Amniotic stem cell (primary cell): ENCODE measurements at places on chromosomes 16 and 17.
A peak's percentile ranks its signal among the peaks of the same experiment; 100 is the strongest.

DNA sequence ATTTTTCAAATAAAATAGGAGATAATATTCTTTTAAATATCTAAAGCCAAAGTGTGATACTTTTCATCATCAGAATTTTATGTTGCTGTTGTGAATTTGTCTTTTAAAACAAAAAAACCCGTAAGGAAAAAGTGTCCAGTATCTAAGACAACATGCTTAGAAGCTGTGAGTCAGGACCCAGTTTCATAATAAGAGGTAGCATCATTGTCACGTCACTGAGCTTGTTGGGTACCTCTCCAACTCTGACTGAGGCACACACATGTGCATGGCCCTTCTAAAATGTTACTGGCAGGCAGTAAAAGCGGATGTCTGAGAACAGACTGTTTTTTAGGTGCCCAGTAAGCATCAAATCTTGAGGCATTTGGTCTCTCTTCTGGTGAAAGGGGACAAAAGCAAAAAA, 2.5 kb downstream of the CIAPIN1 start:
- DNase-seq, result no peak

DNA sequence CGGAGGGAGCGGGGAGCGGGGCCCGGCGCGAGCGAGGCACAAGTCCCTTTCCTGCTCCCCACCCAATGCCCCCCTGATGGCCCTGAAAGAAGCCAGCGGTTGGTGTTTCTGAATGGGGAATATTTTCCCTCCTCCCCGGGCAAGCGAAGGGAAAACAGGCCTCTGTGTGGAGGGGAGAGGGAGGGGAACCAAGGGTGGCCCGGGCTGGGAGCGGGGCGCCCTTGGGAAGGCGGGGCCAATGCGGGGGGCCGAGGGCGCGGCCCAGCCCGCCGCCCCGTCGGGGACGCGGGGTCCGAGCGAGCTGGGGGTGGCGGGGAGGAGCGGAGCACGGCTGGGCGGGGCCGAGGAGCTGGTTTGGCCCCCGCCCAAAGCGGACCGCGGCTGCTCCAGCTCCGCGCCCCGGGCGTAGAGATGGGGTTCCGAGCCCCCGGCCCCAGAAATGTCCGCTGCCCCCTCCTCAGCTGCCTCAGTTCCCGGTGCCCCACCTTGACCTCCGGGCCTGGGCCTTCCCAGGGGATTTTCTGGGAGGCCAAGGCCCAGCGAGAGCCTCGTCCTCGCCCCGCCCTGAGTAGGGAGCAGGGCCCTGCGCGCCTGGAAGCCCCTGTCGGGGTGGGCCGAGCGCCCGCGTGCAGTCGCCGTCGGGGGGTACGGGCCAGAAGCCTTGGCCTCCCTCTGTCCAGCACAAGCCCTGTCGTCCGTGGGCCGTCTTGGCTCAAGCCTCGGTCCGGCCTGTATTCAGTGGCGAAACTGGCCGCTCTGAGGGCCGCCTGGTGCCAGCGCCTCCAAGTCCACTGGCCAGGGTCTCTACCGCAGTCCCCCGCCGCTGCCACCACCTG, 3.9 kb upstream of the HEXIM1 start:
- no peak for DNase-seq

DNA sequence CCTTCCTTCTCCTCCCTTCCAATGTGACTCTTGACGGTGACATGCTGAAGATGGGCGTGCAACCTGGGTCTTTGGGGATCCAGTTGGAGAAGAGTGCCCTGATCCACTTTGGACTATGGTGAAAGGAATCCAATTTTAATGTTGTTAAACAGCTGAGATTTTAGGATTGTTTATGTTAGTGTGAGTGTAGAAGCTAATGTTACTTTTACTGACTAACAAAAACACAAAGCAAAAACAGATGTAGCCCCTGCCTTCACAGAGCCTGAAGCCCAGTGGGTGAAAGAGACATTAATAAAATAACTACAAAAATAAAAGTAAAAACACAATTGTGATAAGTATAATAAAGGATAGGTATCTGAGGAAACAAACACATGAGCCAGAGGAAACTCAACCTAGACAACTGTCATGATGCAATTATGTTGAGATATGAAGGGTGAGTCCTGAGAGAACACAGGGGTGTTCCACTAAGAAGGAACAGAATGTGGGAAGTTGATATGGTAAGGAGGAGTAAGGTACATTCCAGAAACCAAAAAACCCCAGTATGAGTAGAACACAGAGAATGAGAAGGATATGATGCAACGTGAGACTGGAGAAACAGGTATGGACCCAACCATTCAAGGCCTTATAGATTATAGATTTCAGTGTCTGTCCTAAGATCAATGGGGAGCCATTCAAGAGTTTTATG, 115.1 kb upstream of the PMFBP1 start:
- no peak for DNase-seq

DNA sequence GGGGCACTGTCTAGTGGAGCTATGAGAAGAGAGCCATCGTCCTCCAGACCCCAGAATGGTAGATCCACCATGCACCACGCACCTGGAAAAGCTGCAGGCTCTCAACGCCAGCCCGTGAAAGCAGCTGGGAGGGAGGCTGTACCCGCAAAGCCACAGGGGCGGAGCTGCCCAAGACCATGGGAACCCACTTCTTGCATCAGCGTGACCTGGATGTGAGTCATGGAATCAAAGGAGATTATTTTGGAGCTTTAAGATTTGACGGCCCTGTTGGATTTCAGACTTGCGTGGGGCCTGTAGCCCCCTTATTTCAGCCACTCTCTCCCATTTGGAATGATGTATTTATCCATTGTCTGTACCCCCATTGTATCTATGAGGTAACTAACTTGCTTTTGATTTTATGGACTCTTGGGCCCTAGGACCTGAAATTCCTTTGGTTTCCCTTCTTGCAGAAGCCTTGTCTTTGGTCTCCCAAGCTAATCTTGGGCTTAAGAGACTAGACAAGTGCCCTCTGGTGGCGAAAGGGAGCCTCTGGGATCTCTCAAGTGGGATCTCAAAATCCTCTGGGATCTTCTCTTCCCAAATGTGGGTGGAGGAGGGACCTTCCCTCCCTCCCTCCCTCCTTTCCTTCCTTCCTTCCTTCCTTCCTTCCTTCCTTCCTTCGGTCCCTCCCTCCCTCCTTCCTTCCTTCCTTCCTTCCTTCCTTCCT, 58.2 kb upstream of the HAPSTR1 start:
- DNase-seq, result no peak

DNA sequence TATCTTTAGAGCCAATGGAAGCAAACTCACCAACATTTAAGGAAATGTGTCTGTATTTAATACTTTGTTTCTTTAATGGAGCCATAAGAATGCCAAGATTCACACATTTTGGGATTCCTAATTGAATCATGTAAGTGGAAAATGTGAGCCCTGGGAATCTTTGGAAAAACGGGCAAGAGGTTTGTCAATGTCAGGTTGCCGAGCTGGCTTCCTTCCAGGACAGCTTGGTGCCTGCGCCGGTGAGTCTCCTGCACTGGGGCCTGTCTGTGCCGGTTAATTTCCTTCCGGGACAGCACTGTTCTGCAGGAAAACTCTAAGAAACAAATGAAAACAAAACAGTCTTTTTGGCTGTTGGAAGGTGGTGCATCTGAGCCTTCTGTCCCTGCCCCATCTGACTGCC, 210.6 kb downstream of the HAPSTR1 start:
- DNase-seq, result no peak

GRCh38 chr17:63480826-63481487, 4.1 kb downstream of the ACE start:
- no peak for DNase-seq

- DNase-seq, result no peak
Observed at GRCh38 chr16:79871906-79872305, 271.4 kb upstream of the MAF start.

- DNase-seq, result no peak
Observed at GRCh38 chr16:66263973-66264310, 102.5 kb upstream of the CDH5 start.

GRCh38 chr16:30186444-30186781, 3.0 kb downstream of the CORO1A start:
- no peak for DNase-seq

DNA sequence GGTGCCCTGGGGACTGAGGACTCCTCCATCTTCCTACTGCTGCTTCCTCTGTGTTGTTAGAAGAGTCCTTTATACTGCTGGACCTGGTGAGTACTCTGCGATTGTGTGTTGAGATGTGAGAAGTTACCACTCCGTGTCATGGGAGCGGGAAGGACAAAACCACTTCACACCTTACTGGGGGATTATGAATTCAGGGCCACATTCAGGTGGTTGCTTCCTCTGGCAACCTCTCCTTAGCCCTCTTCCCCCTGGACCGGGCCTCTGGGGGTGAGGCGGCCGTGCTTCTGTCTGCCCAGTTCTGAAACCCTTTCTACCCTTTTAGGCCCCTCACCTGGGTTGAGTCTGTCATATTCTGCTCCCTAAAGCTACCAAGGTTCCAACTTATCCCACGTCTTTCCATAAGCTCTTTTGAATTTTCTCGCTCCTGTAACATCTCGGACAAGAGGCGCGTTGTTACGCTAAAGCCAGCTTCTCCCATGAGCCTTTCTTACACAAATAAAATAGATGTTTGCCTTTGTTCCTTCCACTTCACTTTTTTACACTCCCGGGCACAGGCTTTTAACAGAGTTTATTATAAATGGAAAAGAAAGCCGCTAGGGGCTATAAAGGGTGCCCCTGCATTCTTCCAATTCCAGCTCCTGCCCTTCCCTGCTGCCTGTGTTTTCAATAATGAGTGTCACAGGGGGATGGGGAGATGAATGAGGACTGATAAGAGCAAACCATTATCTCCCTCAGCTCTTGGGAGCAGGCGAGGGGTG, 20.7 kb upstream of the CDH13 start:
- no peak for DNase-seq

DNA sequence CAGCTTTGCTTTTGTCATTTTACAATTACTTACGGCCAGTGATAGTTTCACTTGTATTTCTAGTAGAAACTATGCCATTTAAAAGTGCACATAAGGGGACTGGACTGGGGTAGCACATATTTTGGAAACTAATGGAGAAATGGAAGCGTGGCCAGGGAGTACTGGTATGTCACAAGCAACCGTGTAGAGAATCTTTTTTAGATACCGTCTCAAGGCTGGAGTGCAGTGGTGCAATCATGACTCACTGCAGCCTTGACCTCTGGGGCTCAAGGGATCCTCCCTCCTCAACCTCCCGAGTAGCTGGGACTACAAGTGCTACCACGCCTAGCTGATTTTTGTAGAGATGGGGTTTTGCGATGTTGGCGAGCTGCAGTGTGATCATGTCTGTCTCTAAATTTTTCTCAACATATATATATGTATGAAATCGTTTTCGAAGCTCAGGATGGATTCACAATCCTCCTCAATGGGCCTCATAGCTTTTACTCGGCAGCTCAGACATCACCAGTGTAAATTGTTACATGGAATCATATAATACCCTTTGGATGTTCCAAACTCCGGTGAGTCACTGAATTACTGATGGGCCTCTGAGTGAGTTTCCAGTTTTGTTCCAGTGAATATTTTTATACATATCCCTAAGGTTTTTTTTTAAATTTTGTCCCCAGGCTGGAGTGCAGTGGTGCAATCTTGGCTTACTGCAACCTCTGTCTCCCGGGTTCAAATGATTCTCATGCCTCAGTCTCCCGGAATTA, 51.7 kb downstream of the ZNF778 start:
- no peak for DNase-seq

GRCh38 chr17:44844390-44844830, 3.3 kb upstream of the HIGD1B start:
- DNase-seq, result no peak

GRCh38 chr17:19678581-19679453, 30.3 kb downstream of the ALDH3A2 start:
- no peak for DNase-seq

GRCh38 chr16:2827374-2827791, 2.7 kb upstream of the ZG16B start:
- DNase-seq, result no peak

GRCh38 chr17:50594128-50594823, 33.8 kb downstream of the CACNA1G start:
- DNase-seq, result no peak

GRCh38 chr16:84362471-84362941, 5.8 kb upstream of the ATP2C2 start:
- no peak for DNase-seq

- DNase-seq, result no peak
Observed at GRCh38 chr17:13631529-13631928, 29.8 kb upstream of the HS3ST3A1 start.

DNA sequence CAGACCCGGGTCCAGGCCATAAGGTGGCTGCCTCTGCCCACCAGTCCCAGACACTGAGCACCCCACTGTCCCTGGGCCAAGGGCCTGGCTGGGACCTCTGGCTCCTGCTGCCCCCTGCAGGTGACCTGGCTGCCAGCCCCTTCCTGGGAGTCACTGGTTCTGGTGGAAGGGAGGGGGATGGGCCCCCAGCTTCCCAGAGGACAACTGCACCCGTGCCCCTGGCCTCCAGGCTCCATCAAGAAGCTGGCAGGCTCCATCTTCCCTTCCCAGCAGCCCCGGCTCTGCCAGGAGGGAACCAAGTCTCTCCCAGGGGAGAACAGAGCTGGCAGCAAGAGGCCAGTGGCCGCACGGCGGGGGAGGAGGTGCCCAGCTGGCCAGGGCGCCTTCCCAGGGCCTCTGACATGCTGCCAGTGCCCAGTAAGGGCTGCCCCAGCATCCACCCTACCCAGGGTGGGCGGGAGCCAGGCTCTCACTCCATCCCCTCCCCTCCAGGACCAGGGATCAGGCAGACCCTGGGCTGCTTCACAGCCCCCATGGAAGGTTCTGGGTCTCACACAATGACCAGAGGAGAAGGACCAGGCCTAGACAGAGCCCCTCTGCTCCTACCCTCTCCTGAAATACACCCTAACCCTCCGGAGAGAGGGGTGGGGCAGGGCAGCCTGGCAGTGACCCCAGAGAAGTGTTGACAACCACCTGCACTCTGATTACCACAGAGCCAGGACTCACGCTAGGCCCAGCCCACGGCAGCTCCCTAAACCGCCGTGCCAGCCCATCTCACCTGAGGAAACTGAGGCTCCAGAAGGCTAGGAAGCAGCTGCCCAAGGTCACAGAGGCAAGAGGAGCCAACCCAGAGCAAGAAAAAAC, 3.6 kb downstream of the CLUH start:
- DNase-seq, result no peak

DNA sequence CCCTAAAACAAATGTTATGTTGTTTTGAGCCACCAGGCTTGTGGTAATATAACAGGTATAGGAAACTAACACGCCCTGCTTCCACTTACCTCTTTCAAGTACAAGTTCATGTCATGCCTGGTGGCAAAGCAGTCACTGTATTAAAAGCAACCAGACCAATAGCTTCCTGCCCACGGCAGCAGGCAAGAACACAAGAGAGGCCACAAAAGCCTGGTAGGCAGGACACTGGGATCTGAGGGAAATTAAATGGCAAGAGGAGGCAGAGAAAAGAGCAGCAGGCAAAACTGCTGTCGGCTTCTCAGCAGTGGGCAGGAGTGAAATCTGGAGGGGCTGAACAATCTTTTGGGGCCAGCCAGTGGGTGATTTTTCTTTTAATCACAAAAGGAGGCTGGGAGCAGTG, 2.2 kb downstream of the CYTH1 start:
- no peak for DNase-seq

- peak; percentile 9 for DNase-seq
Observed at GRCh38 chr17:60577147-60577915, 22.7 kb upstream of the PPM1D start.

- no peak for DNase-seq
Observed at GRCh38 chr16:70484867-70485266, 30.5 kb downstream of the FCSK start.

GRCh38 chr17:80992948-80993624, 1.4 kb downstream of the CHMP6 start:
- no peak for DNase-seq

GRCh38 chr17:16352667-16353316, 477 bp downstream of the CENPV start:
- no peak for DNase-seq

GRCh38 chr17:35849469-35850348, 19.0 kb downstream of the HEATR9 start:
- DNase-seq, result no peak
